Activated gamma-delta T cell (primary cell): ENCODE measurements at places on chromosomes 6 and 20.
A peak's percentile ranks its signal among the peaks of the same experiment; 100 is the strongest.

GRCh38 chr6:163955096-163955495 lies 540.6 kb downstream of the QKI start:
- no peak for DNase-seq

DNA sequence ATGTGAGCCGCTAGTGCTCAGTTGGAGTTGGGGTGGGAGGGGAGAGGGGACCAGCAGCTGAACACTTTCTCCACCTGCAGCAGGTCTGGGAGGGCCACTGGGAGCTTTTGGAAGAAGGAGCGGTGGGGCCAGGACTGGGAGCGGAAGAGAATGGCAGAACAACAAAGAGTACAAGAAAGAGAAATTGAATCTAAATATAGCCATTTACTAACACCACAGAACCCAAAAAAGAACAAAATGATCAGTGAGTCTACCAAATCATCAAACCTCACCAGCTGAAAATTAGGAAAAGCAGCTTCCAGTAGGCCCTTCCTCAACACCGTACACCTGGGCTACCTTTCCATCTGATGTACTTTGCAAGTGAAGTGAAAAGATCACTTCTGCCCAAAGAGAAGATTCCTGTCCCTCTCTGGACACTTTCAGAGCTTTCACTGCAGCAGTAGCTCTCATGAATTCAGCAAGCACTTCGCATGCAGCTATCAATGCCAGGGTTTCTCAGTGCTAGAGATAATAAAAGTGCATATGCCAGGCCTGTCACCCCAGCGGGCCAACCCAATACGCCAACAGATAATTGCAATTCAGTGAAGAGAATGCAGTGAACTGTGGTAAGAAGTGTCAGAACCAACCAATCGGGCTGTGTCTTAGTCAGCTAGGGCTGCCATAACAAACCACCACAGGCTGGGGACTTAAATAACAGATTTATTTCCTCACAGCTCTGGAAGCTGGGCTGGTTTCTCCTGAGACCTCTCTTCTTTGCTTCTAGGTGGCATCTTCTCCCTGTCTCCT lies 597 bp downstream of the LY86 start:
- DNase-seq = no peak

DNA sequence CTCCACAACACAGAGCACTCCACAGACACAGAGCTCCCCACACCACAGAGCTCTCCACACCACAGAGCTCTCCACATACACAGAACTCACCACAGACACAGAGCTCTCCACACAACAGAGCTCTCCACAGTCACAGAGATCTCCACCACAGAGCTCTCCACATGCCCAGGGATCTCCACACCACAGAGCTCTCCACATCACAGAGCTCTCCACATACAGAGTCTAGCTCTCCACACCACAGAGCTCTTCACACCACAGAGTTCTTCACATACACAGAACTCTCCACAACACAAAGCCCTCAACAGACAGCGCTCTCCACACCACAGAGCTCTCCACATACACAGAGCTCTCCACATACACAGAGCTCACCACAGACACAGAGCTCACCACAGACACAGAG lies 55.3 kb downstream of the ERMARD start:
- no peak for DNase-seq

- no peak for DNase-seq
Observed at GRCh38 chr6:81130061-81130460, 622.4 kb downstream of the TENT5A start.

DNA sequence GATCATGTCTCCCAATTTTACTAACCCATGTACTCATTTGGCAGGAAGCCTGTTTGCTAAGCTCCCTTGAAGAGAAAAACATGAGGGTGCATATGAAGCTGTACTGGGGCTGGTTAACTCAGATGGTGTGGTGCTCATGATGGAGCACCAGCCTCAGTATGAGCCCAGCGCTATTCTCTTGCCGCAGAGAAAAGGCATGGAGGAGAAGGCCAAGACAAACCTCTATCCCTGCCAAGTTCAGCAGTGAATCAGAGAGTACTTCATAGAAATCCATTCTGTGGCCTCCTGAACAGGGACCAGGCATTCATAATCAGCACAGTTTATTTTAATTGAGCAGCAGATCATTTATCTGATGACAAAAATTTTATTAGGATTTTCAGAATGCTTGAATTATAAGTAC lies 398.1 kb downstream of the LMBRD1 start:
- DNase-seq = no peak

DNA sequence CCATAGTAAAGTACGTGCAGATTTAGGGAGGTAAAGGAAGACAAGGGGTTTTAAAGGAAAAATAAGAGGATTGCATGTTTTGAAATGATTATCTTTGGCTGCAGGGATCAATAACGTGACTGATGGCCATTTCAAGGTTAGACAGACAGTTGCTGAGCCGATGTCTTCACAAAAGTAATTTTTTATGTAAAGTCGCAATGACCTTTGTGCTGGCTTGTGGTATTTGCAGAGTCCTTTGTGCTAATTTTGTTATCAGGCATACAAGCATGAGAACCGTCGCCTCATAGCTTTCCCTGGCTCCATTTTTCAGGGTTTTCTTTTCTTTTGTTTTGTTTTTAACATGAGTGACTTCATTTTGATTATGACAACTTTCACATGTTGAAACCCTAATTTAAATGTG lies 605.7 kb upstream of the GJE1 start:
- no peak for DNase-seq

GRCh38 chr6:17473554-17473953 lies 80.2 kb downstream of the CAP2 start:
- no peak for DNase-seq

DNA sequence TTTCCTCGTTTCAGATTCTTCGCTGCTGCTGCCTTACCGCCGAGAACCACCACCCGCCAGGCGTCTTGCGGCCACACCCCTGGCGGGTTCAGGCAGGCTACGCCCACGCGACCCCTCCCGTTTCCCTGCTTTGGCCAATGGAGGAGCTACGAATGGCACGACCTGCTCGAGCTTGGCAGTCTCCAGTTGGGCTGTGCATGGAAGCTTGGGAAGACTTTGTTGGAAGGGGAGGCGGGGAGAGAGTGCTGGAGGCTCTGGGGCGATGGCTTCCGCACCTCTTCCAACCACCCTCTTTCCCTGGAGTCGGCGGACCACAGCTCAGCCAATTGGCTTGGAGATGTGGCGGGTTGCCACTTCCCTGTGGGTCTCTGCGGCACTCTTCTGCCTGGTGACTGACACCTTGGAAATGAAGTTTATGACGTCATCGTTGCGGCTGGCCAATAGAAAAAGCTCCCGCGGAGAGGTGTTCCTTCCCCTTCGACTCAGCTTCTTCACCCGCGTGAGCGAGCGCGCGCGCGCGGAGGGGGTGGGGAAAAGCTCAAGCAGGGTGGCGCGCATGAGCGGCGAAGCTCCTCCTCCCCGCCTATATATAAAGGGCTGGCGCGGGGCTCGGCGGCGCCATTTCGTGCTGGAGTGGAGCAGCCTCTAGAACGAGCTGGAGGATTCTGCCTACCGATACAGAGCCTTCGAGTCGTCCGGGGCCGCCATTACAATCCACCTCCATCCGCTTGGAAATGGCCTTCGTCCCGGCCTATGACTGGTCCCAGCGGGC lies 3.4 kb downstream of the BRD2 start:
- DNase-seq = peak; percentile 100

DNA sequence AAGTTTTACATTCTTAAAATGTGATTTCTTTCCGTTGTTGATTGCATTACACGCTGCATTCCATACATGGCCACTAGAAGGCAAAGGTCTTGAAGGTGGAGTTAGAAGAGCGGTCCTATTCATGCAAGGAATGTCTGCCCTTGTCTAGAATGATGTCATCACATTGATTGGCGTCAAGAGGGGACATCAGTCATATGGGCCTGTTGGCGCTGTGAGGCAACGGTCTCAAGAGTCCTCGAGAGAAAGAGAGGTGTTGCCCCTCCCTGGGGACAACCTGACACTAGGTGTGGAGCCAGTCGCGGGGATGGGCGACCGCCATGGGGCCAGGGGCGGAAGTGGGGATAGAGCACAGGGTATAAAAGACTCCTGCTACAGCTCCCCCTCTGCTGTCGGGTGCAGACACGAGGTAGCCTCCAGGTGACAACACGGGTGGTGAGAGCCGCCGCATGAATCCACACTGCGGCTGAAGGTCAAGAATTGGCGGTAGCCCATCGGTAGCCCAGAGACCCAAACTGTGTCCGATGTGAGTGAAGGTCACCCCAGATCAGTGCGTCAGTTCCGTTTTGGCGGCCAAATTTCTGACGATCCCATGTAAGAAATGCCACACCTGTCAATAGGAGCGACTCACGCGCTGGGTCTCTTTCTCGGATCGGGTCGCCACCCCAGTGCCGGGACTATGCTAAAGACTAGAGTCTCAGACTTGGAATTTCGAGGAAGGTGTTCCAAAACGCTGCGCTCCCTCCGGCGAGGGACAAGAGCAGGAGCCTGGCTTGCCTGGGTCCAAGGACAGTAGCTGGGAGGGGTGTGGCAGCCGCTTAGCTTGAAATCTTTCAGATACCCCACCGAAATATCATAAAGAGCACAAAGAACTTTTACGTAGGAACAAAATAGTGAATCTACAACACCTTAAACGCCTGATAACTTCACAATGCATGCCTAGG lies 93.2 kb upstream of the ZNF184 start:
- DNase-seq = no peak

DNA sequence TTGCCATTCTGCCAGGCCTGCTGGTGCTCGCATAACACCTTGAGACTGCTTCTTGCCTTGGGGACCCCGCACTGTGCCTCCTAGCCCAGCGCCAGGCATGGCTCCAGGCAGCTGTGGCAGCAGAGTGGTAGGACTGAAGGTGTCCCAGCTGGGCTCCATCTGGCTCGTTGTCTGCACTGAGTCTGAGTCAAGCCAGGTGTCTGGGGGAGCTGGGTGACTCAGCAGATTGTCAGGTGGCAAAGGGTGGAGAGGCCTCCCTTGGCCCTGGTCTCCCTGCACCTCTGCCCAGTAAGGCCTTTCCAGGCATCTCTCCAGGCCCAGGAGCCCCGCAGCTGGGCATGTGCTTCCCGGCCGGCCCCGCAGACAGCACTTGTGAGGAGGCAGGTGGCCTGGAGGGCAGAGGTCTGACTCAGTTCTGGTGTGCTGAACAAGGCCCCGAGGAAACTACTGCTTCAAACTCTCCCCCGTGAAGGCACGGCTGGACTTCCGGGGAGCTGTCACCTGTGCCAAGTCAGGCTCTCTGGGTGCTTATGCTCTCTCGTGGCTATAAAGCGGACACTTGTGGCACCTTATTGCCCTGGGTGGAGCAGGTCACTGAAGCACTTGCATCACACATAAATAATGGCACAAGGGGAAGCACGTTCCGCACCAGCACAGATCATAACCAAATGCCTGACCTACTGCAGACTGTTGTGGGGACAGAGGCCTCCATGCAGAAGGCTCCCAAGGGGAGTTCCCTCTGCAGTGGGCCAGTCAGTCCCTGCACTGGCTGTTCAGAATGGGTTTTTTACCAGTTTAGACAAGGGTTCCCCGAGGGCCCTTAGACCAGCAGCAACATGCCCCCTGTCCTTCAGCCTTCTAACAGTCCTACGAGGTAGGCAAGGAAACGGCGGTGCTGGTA lies 27.5 kb downstream of the FOXC1 start:
- no peak for DNase-seq

GRCh38 chr6:20719980-20720379 lies 185.7 kb downstream of the CDKAL1 start:
- no peak for DNase-seq

GRCh38 chr6:36945301-36945700 lies 9.2 kb upstream of the PI16 start:
- DNase-seq = no peak

GRCh38 chr20:22757424-22758183 lies 173.2 kb upstream of the FOXA2 start:
- no peak for DNase-seq

- no peak for DNase-seq
Observed at GRCh38 chr6:25242567-25242966, 36.6 kb upstream of the CARMIL1 start.

- no peak for DNase-seq
Observed at GRCh38 chr6:128327890-128328289, 192.5 kb downstream of the PTPRK start.

- DNase-seq = no peak
Observed at GRCh38 chr6:13579911-13580310, 5.5 kb downstream of the SIRT5 start.

DNA sequence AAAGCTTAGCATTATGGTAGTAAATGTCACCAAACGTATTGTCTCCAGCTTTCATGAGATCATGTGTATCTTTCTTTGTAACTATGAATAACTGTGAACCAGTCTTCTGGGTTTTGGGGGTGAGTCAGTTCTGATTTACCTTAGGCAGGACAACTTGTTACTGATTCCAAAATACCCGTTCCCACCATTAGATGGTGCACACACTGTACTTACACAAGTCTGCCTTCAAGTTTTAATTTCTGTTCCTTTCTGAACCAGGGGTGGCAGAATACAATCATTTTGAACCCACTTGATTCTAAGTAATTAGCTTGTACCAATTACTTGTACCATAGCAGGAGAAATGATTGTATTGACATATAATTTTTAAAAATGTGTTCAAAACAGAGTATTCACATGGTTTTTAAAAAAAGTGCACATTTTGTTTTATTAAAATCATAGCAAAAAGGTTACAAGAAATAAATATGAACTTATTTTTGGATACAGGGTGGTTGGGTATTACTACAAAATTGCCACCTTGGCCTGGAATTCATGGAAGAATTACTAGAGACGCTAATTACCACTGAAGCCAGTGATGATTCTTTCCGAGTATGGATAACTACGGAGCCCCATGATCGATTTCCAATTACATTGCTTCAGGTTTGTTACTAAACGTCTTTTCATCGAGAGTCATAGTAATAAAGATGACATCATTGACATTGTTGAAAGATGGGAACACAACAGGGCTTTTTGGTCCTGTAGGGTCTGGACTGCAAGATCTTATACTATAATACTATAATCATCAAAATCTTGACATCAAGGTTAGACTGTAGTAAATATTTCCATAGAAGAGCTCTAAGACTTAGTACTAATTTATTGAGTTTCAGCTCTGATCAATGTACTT lies 75.2 kb upstream of the GLP1R start:
- no peak for DNase-seq

DNA sequence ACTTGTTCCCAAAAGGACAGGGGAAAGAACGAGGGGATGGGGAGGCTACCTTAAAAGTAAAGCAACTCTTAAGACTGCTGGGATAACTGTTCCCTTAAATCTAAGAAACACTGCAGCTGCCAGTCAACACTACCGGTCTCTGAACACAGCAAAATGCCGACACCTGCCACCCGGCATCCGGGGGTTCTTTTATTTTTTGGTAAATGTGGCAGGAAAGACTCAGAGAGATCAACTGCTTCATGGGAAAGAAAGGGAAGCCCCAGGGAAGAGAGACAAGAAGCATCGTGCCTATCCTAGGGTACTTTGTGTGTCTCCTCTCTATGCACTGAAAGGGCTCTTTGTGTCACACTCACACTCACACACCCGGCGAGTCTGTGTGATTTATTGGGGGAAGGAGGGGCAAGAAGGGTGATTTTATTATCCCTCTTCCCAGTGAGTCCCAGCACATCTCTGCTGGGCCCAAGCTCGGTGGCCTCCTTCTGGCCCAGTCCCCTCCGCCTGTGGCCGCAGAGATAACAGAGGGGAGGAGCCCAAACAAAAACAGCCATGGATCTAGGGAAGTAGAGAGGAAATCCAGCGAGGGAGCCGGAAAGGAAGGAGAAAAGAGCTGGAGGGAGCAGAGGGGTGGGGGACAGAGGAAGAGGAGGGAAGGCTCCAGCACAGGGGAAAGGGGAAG lies 1.4 kb downstream of the FYN start:
- no peak for DNase-seq
